Esophagus squamous epithelium (tissue), 5 donors: ENCODE measurements at places on chromosomes 11 and 22.

DNA sequence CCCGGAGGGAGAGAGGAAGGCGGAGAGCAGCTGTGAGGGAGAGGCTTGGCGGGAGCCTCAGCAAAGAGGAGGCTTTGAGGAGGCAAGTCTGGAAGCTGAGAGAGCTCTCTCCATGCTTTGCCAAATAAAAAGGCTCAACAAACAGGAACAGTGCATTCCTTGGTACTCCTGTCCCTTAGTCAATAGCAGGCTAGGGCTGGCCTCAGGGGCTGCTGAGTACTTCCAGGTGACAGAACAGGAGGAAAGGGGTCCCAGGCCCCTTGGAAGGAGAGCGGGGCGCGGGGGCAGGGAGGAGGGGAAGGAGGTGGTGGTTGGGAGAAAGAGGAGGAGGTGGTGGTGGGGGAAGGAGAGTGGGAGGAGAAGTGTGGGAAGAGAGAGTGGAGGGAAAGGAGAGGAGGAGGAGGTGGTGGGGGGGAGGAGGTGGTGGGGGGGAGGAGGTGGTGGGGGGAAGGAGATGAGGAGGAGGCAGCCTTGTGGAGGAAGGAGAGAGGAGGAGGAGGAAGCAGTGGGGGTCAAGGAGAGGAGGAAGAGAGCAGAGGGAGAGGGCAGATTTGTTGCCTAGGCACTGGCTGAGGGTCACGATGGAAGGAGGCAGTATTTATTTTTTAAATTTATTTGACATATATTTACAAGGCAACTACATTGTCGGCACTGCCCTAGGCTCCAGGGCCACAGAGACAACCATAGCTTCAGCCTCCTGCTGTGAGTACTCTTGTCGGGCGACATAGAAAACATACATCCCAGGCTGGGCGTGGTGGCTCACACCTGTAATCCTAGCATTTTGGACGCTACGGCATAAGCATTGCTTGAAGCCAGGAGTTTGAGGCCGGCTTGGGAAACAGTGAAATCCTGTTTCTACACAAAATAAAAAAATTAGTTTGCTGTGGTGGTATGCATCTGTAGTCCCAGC, 74.2 kb upstream of the ZBED5 start:
- no peak for DNase-seq

GRCh38 chr11:313787-314553, at the start of gene IFITM1:
Gene IFITM1, plus strand, starts transcription at chr11:314040. Its CDS starts 131 bp downstream, at chr11:314171.
- DNase-seq = no peak

DNA sequence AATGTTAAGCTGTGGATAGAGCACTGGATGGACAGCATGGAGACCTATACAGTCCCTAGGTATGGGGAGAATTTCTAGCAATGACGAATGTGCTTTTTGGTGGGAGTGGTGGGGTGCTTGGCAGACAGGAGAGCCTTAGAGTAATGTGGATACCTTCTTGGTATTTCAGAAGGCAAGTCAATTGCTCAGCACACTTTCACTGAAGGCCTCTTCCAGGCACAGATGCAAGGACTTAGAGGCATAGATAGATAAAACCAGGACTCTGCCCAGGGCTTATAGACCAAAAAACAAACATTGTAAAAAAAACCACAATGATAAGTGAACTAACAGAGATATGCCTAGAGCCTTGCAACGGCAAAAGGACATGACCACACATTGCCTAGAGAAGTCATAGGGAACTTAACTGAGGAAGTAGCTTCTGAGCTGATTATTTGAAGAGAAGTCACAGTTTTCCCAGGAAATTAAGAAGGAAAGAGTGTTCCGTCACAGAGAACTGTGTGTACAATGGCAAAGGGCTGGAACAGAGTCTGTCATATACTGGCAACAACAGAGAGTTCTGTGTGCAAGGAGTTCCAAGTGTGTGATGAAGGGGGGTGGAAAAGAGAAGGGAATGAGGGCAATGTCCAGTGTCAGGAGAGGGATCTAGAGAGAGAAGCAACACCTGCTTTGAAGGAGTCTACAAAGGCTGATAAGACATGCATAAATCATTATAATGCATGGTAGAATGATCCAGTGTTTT, 65.9 kb upstream of the PICALM start:
- no peak for DNase-seq

DNA sequence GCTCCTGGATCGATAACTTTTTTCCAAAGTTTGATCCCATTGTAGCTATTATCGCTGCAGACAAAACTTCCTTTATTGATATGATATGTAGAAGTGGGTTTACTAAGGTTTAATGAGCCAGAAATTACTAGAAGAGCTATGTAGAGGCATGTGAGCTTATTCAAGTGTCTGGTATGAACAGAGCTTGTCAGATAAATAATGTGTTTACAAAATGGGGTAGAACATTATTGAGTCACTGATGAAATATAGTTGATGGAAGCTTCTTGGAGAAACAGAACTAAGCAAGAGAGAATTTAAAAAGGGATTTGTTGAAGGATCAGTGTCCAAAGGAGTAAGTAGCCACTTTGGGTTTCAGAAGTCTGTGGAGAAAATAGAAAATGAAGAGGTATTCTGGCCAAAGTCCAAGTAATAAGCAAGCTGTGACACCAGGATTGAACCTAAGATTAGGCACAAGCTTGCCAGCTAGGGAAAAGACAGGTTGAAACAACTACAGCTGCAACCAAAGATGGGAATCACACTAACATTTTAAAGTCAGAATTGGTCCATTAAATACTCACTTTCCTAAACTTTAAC, 104.3 kb downstream of the MAML2 start:
- DNase-seq = no peak

- DNase-seq = no peak
Observed at GRCh38 chr11:88357323-88358039, 19.9 kb upstream of the CTSC start.

GRCh38 chr11:18972336-18972735, 33.1 kb upstream of the MRGPRX1 start:
- no peak for DNase-seq

- no peak for DNase-seq
Observed at GRCh38 chr22:41540006-41540315, 4.3 kb downstream of the POLR3H start.

DNA sequence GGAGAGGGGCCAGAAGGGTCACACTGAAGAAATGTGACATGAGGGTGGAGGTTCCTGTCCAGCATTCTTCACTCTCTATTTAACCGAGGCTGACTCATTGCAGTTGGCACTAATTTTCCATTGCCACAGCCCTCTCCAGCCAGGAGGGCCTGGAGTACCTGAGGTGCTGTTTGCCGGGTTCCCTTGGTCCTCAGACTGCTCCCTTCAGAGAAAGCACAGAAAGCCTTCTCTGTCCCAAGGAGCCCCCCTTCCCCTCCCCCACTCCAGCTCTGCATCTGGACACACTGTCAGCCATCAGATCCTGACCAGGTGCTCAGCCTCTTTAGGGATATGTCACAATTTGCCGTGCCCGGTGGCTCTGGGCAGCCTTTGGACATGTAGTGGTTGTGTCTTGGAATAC, 3.2 kb upstream of the C11orf91 start:
- no peak for DNase-seq

- DNase-seq = no peak
Observed at GRCh38 chr11:84719935-84720577, 907.1 kb downstream of the DLG2 start.

GRCh38 chr22:40400159-40400558, 29.8 kb downstream of the SGSM3 start:
- no peak for DNase-seq

DNA sequence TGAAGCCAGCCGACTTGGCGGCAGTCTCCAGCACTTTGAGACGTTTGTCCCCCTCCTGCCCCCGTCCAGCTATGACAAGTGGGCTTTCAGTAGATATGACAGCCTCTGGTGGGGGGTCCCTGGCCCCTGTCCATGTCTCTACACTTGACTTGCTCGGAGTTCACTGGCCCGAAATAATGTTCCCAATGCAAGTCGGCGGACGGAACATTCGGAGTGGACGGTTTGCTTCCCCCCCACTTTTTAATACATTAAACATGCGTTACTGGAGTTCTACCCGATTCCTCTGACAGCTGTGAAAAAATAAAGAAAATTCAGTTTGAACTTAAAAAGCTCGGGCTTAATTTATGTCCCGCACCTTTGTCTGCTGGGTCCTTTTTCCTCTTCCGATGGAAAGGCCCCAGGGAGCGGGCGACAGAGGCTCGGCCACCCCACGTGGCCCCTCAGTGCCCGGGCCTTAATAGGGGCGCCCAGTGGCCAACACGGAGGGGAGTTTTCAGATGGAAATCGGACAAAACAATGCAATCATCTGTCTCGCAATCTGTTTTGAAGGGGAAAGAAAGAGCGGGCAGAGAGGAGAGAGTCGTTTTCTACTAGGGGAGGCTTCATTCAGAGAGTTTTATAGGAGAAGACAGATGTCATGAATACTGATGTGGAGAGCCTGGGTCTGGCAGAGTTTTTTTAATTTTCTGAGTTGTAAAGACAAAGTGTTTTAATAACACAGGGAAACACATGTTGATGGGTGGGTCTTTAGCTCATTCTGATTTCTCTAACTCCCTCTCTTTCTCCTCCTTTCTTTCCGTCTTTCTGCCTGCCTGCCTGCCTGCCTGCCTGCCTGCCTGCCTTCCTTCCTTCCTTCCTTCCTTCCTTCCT, 50.2 kb downstream of the SMIM38 start:
- no peak for DNase-seq

- DNase-seq = no peak
Observed at GRCh38 chr11:33723238-33723881, 12.9 kb downstream of the CD59 start.

DNA sequence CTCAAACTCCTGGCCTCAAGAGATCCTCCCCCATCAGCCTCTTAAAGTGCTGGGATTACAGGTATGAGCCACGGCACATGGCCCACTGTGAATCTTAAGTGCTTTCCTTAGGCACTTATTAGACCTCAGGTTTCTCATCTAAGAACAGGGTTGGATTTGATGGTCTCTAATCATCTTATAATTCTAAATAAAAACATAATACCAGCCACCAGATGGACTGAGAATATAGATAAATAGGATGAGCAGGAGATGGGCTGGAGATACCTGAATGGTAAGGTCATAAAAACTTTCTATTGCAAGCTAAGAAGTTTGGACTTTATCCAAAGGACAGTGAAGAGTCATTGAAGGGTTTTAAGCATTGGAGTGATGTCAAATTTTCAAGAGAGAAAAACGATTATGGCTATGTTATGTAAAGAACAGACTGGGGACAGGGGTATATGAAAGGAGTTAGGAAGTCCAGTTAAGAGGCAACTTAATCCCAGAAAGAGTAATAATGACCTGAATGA, 85.2 kb downstream of the RELT start:
- DNase-seq = no peak

GRCh38 chr11:106668147-106668546, 350.1 kb downstream of the GUCY1A2 start:
- no peak for DNase-seq

DNA sequence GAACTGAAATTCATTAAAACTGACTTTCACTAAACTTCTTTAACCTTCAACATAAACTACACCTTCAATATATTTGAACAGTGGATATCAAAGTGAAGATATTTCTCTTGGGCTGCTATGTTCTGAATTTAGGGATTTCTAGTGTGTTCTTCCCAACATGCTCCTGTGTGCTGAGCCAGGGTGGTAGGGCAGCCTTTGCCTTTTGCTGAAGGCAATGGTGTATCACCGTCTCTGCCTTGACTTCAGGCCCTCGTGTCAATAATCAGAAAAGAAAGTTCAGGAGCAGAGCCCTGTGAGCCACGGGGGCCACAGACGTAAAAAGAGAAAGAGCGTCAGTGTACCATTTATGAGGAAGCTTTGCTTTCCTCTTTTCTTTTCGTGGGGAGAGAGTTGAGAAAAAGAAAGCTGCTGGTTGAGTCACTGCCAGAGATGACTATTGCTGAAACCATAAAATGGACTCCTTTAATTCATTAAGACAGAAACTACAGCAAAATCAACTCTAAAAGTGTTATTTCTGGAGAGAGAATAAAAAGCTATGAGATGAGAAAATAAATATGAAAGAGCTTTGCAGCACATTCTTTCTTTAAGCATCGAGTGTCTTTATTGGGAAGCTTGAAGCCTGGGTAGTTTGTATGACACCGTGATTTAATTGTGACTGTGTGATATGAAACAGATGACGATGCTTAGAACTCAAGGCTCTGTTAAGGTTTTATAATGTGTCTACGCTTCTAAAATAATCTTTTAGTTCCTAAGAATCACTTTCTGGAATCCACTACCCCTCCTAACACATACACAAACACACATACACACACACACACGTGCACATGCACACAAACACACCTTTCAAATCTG, 271.8 kb upstream of the MTNR1B start:
- DNase-seq = no peak

DNA sequence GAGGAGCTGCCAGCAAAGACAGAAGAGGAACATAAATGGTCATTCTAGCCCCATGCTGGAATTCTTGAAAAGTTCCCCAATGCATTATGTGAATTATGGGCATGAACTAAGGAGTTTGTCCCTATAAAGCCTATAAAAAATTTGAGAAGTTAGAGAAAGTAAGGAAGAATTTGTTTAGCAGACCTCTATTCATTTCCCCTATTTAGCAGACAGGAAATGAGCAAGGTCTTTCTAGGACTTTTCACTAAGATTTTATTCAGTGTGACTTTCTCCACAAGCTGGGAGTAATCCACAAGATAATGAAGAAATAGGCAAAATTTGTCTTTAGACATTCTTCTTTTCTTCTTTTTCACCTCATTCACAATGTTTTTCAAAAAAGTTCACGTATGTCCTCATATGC, 20.0 kb downstream of the PRRG4 start:
- no peak for DNase-seq

DNA sequence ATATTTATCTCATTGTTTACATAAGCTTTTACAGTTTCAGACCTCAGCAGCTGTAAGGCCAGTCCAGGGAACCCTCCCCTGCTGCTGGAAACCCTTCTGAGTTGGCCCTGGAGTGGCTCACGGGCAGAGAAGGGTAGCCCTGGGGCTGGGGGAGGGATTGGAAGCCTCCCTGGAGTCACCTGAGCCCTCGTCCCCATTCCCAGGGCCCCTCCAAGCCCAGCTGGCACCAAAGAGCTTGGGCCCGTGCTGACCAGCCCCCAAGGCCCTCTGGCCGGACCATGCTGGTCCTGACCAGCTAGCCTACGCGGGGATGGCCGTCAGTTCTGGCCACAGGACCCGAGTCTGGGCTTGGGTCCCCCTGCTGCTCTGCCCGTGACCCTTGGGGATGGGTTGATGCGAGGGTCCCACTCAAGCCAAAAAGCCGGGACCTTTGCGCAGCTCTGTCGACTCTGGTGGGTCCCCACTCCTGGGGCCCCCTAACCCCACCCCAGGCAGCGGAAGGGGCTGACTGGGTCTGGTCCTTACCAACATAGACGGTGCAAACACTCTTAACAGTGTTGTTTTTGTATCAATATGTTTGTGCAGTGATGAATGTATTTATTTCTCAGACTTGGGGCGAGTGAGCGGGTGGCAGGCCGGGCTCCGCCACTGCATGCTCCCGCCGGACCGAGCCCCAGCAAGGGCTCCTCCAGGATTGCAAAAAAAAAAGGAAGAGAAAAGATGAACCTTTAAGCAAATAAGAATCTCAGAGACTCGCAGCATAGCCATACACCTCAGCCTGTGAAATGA, 17.5 kb upstream of the TMEM191C start:
- no peak for DNase-seq
